ENCODE measurements at places on chromosomes 3 and 15. TPM values are rescaled to one million over a fixed set of nuclear protein-coding genes. Genes with fewer than 3 reads are reported as not detected.

Gene RGMA
- 1.3 TPM for total RNA-seq

Gene SLCO2A1
- under 0.01 TPM for total RNA-seq

Gene GCSAM
- total RNA-seq: not detected

Gene LRRC31
- not detected for total RNA-seq

Gene CCNB2
- total RNA-seq: 19.3 TPM

Gene SAMD7
- total RNA-seq: not detected

Data from fibroblast of lung (primary cell).